ENCODE measurements at places on chromosomes 4 and X. TPM values are rescaled to one million over a fixed set of nuclear protein-coding genes. Genes with fewer than 3 reads are reported as not detected.

TMEM35A gene
- not detected for total RNA-seq

TBC1D8B gene
- 4.6 TPM for total RNA-seq

REPS2 gene
- total RNA-seq = 14.1 TPM

RBM46 gene
- not detected for total RNA-seq

NAT8L gene
- 3.2 TPM for total RNA-seq

ADH7 gene
- total RNA-seq = not detected

DNA sequence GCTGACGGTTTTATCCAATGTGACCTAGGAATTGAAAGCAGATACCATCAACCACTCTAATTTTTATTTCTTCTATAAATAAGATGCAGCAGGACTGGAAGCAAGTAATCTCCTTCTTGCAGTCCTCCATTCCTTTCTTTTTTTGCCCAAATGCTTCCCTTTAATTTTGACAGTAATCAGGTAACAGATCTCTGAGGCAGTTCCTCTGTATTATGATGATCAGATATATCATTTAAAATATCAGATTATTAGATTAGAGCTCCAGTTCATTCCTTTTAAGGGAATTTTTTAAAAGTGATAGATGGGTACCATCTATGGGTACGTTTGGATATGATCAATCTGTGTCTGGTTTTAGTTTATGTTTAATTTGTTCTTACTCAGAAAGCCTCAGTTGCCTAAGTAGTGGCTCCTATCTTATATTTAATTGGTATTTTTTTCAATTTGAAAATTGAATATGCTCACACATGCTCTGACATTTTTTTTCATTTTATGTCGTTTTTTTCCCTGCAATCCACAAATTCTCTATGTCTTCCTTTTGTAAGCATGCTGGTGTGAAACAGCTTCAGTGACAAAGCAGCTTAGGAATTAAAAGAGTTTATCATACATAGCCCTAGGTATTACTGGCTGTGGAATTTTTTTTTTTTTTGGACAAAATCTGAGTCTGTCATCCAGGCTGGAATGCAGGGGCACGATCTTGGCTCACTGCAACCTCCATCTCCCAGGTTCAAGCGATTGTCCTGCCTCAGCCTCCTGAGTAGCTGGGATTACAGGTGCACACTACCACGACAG lies 73.7 kb upstream of the ANK2 start:
- DNase-seq = no peak

GRCh38 chr4:130143656-130144055 lies 1047.7 kb downstream of the C4orf33 start:
- DNase-seq = no peak

- no peak for DNase-seq
These were observed 37.2 kb downstream of the RBM46 start for GRCh38 chr4:154818230-154818629.

DNA sequence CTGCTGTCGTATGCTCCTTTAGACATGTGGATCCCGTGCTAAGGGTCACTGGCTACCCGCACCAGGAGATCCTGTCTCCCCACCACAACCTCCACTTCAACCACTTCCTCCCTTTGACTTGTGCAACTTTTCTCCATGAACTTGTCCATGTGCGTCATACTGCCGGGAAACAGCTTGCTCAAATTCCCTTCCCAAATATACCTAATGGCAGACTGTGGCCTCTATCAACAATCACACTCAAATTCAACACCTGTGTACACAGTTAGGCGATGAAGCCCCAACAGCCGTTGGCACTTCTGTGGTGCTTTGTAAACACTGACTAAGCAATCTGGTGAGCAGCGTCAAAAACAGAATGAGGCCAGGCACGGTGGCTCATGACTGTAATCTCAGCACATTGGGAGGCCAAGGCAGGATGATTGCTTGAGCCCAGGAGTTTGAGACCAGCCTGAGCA lies 49.5 kb downstream of the CD99L2 start:
- no peak for DNase-seq

GRCh38 chrX:10197279-10198210 lies 40.8 kb downstream of the CLCN4 start:
- DNase-seq = no peak

- no peak for DNase-seq
These were observed 102.2 kb downstream of the FRMPD4 start for GRCh38 chrX:12240491-12240890.

GRCh38 chr4:152448854-152449253 lies 87.0 kb downstream of the FBXW7 start:
- DNase-seq = no peak

DNA sequence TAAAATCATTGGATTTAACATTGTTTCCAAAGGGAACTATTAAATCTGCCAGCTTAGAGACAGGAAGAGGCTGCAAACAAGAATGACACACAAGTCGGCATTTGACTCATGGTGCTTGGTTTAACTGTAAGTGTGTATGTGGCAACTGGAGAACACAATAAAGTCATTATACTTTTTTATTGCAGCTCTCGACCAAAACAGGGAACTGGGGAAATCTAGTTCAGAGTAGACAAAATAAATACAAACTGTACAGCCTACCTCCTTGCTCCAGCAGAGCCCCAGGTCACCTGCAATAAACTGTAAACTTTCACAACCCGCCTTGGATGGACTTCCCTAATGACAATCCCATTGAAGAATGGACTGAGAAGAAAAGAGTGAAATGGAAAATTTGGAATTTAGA lies 24.0 kb downstream of the NPY5R start:
- no peak for DNase-seq

DNA sequence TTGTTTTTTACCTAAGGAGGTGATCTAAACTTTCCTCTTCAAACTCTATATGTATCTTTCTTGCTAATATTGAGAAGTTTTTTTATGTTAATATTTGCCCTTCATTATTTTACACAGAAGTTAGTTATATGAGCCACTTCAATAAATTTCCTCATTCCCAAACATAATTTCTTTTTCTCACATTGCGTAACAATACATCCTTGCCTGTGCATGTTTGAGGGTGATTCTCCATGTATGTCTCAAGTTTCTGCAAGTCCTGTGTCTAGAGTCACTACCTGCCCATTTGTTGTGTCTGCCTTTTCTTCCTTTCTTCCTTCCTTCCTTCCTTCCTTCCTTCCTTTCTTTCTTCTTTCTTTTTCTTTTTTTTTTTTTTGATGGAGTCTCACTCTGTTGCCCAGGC lies 2057.9 kb downstream of the PCDH7 start:
- no peak for DNase-seq

GRCh38 chrX:96176921-96177320 lies 507.7 kb upstream of the DIAPH2 start:
- DNase-seq = no peak

DNA sequence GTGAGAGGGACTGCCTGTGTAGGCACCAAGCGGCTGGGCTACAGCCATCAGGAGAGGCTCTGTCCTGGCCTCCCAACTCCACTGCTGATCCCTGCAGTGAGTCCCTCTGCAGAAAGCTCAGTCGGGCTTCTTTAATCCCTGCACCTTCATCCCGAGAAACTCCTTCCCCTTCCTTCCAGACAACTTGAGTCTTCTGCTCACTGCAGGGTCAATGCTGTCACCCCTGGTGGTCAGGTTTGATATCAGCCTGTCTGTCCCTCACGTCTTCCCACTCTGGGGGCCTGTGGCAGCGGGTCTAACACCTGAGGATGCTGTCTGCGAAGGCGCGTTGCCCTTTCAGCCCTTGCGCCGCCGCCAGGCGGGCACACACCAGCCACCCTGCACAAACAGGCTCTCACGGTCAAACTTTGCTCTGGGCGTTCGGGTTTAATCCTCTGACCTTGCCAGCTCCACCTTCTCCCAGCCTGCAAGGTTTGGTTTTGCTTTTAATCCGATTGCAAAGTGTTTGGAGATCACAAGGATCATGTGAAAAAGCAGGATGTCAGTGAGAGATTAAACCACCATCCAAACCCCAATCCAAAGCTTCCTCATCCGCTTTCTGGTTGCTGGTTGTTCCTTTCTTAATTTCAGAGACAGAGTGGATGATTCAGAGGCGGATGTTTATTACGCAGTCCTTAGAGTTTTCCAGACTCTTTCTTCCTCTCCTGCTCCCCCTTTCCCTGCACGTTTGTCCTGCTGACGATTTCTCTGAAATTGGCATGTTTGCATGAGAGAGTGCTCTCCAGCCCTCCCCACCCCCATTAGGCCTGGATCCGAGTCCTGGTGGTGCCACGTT lies 74.8 kb upstream of the SLC34A2 start:
- DNase-seq = no peak

DNA sequence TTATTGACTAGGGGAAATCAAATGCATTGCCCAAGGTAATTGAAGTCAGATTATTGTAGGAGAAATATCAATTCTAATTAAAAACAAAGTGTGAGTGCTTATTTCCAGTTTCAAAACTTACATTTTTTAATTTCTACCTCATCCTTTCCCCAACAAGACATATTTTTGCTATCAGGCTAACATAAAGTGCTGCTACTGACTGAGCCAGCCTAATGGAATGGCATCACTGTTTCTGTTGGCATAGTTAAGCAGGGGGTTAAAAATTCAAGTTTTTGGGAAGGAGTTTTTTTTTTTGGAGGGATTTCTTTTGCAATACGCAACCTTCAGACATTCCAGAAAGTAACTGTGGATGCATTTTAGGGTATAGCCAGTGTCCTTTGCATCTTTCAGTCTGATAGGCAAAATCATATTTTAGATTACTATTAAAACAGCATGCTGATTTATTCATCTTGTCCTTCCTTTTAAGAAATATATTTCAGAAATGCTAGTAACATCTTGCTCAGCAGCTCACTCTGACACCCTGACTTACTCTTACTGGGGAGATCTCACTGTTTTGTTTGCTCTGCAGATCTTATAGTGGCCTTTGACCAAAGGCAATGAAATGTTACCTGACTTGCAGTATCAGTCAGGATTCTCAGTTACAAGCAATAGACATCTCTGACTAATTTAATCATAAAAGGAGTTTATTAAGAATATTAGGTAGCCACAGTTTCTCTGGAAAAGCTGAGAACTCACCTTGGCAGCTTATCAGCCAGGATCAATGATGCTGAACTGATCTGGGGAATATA lies 24.4 kb downstream of the GAB1 start:
- DNase-seq = no peak

Data from right atrium auricular region (tissue), 2 donors.